ENCODE measurements at places on chromosomes 6 and 20.

- DNase-seq = no peak
Observed at GRCh38 chr6:53983301-53983700, 127.9 kb upstream of the MLIP start.

DNA sequence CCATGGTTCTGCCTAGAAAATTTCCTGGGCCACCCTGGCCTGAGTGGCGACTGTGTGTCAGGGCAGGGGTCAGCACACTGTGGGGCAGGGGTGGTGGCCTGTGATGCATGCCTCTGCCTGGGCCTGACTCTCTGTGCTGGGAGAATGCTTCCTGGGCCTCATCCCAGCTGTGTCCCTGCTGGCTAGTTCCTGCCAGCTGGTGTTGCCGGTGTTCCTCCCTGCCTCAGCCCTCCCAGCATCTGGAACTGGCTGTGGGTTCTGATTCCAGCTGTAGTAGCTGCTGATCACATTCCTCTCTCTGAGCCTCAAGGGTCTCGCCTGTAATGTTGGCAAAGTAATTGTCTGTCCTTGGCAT lies 101.5 kb downstream of the SYCP2 start:
- DNase-seq = no peak

GRCh38 chr6:45781890-45782289 lies 233.8 kb downstream of the CLIC5 start:
- DNase-seq = no peak

DNA sequence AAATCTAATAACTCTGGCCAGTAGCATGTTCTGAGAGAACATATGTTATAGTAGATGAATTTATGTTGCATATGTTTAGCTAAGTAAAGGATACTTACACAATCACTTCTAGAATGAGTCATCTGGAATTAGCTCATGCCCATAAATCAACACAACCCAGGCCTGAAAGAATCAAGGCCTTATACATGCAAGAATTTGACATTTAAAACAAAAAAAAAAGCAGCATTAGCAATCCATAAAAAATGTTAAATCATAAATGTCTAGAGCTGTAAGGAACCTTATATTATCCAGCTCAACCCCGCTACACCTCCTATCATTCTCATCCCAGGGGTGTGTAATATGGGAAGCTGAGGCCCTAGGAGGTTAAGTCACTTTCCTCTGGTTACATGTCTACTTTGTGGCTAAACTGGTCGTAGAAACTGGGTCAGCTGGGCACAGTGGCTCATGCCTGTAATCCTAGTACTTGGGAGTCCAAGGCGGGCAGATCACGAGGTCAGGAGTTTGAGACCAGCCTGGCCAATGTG lies 105.2 kb upstream of the CARMIL1 start:
- no peak for DNase-seq

- DNase-seq = no peak
Observed at GRCh38 chr6:160742090-160742489, 40.0 kb downstream of the PLG start.

DNA sequence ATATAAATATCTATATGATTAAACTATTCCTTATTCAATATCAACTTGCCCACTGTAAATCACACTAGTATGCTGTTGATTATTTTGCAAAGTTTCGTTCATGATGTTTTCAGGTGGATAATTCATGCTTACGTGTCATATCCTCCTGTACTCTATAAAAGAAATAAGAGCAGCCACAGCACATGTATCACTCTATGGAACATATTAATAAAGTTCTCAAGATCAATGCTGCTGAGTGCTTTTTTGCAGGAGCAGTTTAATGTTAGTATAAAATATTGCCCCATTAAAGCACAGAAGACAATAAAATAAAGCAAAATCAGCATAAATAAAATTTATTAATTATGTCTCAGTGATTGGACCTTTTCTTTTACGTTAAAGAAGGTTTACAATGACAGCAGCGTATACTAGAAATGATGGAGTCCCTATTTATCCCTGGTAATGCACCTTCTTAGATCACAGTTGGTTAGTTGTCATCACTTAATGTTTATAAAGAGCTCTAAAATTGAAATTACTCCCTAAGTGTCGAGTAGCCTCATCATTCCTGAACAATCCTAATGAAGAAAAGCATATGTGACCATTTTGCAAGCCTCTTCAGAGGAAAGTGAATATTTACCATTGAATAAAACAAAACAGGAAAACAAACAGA lies 517.7 kb downstream of the EYS start:
- DNase-seq = no peak

DNA sequence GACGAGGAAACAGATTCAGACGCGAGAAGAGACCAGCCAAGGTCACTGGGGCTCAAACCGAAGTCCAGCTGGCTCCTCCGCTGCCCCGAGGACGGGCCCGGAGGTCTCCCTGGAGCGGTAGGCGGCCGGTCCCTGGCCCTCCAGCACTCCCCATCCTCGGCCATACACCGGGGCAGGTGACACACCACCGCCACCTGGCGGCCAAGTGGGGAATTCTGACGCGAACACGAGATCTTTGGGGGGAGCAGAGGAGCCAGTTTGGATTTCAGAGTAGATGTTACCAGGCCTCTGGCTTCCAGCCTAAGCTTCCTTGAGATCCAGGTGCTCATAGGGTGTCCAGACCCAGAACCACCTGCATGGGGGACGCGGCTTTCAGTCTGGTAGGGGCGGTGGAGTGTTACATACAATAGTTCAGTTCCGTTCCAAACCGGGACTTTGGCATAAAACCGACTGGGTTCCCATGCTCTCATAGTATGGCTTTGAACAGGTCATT lies 16.1 kb downstream of the BPIFB1 start:
- DNase-seq = peak; percentile 66

- DNase-seq = no peak
Observed at GRCh38 chr6:53939830-53940229, 145.0 kb downstream of the LRRC1 start.

DNA sequence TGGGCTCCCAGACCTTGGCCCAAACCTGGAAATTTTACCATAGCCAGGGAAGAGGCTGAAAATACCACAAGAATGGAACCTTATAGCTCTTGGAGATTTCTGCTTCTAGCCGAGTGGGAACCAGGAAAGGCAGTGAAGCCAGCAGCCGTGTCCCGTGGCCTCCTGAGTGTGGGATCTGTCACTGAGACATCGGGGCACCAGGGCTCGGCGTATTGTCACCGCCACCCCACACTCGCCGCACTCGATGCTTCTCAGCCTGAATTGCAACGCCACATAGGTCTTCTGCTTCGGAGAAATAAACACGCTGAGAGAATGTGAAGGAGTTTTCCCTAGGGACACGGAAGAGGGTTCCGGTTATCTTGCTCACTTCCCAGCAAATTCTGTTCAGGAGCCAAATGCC lies 61.5 kb downstream of the DLL1 start:
- DNase-seq = no peak

- DNase-seq = no peak
Observed at GRCh38 chr6:130105996-130106704, 87.8 kb downstream of the L3MBTL3 start.

- DNase-seq = no peak
Observed at GRCh38 chr6:109738667-109739066, 47.6 kb downstream of the FIG4 start.

GRCh38 chr20:9354579-9354978 lies 159.8 kb upstream of the LAMP5 start:
- no peak for DNase-seq

GRCh38 chr20:13424174-13424833 lies 203.2 kb downstream of the ISM1 start:
- no peak for DNase-seq

DNA sequence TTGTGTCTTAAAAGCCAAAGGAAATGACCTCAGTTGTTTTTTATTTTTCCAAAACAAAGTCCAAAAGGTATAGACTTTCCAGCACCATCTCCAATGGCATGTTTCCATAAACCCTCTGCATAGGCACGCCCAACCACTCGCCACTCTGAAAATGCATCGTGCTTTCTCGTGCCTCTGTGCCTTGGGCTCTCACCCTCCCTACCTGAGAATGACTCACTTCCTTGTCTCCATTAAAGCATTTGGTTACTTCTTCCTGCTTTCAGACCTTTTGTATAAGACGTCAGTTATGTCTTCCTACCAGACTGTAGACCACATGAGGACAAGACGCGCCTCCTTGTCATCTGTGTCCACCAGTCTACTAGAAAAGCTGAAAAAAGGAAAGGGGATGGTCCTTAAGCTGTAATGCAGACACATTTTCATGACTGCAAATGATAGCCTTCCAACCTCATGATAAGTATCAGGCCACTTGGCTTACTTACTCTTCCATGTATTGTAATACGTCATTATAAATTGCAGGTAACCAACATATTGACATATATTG lies 61.2 kb upstream of the CDYL start:
- DNase-seq = no peak

DNA sequence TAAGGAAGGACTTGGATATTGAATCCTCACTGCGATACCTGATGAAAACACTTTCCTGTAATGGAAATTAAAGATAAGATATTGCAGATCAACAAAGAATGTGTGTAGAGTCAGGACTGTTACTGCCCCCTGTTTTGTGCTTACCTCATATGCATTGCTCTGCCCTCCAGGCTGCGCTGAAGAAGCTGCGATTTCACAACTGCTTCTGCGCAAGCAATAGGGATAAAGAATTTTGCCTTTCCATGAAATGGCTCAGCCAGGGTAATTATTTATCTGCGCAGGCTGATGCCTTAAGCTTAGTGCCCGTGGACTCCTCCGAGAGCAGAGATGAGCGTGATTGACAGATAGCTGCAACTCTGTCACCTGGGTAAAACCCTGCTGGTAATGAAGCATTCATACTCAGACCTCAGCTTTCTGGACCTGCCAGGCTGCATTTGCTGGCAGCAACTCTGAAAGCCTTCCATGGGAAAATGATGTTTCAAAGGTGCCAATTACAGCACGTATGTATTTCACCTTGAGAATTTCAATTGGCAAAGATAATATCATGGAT lies 370.6 kb downstream of the SAMD5 start:
- no peak for DNase-seq

DNA sequence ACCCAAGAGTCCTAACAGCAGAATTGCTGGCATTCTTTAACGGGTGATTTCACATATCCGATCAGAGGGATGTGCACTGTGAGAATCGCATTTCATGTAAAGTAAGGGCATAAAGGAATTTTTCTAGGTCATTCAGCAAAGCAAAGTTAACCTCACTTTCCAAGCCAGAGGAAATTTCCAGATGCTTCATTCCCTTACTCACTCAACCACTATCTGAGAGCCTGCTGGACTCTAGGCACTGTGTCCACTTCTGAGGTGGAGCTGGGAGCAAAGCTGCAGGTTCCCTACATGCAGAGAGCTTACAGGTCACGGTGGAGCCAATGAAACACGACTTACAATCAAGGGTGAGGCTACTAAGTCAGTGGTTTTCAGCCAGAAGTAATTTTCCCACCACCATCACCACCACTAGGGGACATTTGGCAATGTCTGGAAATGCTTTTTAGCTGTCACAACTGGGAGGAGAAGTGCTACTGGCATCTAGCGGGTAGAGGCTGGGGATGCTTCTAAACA lies 34.5 kb upstream of the TSHZ2 start:
- DNase-seq = no peak

GRCh38 chr6:28794175-28795002 lies 129.4 kb downstream of the TRIM27 start:
- no peak for DNase-seq

DNA sequence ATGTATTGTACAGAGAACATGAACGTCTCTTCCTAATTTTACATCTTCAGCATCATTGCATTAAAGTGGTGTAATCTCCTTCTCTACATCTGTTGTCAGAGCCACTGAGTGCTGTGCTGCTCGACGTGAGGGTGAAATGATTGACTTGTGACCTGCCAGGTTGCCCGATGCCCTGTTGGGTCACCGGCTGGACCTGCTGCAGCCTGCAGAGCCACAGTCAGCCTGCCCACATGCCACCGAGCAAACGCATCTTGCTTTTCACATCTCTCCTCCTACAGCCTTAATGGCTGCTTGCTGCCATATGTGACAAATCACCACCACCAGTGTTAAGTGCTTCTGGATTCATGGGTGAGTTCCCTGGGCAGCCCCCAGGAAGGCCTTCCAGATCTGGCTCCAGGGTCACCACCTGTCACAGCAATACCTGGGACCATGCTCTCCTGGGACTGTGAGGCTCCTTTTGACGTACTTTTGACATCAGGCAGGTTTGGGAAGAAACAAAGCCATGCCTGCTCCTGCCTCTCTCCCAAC lies 80.3 kb downstream of the ASXL1 start:
- DNase-seq = no peak

GRCh38 chr6:156879591-156879990 lies 102.4 kb downstream of the ARID1B start:
- DNase-seq = no peak

DNA sequence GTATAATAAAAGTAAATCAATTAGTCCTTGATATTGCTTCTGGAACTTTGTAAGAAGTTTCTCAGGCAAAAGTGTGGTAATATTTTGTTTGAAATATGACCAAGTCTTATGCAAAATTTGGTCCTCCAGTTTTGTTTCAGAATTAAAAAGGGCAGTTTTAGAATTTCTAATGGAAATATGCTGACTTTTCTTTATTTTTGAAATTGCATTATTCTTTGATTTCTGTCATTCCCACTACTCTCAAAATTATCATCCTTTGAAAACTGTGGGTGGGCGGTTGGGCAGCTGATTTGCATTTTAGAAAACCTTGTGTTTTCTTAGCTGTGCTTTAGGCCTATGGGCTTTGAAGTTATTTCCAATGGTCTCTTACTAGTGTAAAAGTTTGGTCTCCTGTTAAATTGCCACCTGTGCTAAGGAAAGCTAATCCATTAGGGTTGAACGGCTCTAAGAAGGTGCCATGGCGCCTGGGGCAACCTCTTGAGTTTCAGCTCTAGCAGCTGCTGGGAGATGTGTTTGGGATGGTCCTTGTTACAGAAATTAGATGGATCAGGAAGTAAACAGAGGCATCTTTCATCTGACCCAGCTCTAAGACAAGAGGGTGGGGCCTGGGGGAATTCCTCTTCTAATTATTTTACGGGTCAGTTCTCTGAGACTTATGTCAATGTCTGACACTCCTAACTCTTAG lies 880.8 kb upstream of the SLC35B3 start:
- no peak for DNase-seq

- DNase-seq = no peak
Observed at GRCh38 chr20:48751871-48752270, 75.9 kb downstream of the PREX1 start.

DNA sequence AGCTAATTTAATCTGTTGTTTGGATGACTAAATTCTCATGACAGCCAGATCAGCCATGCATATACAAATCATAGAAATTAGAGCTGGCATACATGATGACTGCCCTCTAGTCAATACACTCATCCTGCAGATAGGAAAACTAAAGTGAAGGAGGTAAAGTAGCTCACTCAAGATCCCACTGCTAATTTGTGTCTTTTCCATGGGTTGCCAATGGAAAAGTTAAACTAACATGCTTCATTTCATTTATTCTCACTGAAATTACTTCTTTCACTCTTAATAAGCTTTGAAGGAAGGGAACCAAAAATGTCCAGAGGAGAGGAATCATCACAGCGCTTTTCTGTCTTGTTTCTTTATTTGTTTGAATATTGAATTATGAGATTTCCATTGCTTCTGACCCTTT lies 308.2 kb downstream of the GJA1 start:
- no peak for DNase-seq

DNA sequence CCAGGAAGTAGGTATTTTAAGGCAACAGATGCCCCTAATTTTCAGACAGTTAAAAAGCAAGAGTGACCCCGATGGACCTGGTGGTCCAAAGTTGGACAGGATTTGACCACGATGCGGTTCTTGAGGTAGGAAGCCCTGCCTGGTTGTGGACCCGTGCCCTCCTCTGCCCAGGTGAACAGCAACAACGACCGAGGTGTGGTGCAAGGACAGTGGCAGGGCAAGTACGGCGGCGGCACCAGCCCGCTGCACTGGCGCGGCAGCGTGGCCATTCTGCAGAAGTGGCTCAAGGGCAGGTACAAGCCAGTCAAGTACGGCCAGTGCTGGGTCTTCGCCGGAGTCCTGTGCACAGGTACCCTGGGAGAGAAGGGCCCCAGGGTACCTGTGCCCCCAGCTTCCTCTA lies 18.7 kb downstream of the TGM6 start:
- DNase-seq = no peak

Data from activated CD4-positive, CD25-positive, alpha-beta regulatory T cell (primary cell).